GM04504 (cell line): ENCODE measurements at places on chromosomes 13 and 19.

DNA sequence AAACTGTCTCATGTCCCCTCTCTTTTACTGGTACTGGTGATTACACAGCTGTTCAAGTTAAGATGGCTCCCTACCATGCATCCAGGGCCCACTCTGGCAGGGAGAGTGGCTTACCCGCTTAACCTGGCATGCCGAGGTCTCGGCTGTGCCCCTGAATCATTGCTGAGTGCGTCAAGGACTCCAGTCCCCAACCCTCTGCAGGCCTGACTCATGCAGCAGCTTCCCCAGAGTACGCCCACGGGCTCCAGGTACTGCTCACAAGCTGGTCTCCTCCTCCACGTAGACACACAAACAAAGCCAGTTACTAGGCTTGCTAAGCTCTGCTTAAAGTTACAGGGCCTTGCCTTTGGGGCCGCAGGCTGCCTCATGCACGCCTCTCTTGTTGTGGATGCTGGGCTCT lies 447.4 kb downstream of the COG6 start:
- no peak for DNase-seq

GRCh38 chr13:51957377-51958216 lies 53.7 kb downstream of the ATP7B start:
- DNase-seq: no peak

- DNase-seq: no peak
Observed at GRCh38 chr19:28027116-28027515, 1185.8 kb downstream of the UQCRFS1 start.

DNA sequence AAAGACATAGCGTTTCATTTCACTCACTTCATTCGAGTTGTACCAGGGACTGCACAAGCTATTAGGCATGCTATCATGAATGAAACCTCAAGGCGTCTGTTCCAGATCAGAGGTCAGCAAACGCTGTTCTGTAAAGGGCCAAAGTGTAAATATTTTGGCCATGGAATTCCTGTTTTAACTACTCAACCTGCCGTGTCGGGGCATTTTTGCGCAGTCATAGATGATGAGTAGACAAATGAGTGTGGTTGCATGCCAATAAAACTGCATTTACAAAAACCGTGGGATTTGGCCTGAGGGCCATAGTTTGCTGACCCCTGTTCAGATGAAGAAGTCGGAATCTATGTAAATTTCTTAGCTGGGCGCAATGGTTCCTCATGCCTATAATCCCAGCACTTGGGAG lies 6.5 kb downstream of the INSR start:
- DNase-seq: no peak

DNA sequence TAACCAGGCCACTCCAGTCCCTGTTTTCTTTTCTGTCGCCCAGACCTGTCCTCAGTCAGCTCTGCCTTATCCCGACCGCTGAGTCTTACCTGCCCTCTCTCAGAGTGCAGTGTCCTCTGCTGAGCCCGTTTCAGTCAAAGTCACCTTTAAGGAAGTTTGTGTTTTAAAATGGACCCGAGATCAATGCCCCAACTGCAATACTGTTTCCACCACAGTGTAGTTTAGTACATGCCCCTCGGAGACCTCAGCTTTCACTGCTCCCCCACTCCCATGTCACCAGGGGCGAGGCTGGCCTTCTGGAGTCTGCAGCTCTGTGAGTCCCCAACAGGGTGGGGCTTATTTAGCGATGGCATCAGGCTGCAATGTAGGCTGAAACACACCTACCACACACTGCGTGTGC lies 248.4 kb upstream of the TSHZ3 start:
- DNase-seq: no peak

DNA sequence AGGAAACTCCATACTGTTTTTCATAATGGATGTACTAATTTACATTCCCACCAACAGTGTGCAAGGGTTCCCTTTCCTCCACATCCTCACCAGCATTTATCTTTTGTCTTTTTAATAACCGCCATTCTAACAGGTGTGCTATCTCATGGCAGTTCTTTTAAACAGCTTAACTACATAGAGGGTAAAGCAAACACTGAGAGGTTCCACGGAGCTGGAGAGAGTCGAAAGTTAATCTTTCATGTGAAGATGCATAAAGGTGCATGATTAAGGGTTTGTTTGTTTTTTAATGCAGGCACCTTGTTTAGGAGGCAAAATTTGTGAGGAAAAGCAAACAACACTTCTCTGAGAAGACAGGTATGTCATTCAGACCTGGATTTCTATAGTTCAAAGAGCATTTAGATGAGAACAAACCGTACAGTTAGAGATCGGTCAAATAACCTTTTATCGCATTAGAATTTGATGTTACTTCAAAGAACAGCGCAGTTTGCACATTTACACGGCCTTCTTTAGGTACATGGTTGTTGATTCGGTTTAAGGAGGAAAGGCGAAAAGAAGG lies 193.9 kb downstream of the RBM26 start:
- DNase-seq: no peak

- DNase-seq: no peak
Observed at GRCh38 chr19:9324584-9324962, 594 bp downstream of the ZNF559 start.

DNA sequence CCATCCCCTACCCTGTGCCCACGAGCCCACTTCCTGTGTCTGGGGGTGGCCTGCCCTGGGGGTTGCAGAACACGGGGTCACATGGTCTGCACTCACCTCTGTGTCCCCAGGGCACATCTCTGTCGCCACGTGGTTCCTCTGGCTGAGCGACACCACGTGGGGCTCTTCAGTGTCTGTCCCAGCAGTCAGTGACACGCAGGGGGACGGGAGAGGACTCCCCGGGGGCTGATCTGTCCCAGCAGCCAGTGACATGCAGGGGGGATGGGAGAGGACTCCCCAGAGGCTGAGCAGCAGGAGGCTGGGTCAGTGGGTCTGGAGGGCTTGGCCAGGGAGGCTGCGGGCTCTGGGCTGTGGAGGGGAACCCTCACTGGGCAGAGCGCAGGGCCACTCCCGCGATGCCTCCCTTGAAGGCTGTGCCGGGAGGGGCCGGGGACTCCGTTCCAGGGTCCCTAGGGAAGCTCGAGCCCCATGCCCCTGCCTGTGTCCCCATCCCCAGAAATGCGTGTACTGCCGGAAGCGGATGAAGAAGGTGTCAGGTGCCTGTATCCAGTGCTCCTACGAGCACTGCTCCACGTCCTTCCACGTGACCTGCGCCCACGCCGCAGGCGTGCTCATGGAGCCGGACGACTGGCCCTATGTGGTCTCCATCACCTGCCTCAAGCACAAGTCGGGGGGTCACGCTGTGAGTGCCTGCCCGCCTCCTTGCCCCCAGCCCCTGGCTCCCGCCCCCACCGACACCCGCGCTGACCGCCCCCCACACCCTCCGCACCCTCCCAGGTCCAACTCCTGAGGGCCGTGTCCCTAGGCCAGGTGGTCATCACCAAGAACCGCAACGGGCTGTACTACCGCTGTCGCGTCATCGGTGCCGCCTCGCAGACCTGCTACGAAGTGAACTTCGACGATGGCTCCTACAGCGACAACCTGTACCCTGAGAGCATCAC lies 174.8 kb downstream of the KDM4B start:
- DNase-seq: no peak

DNA sequence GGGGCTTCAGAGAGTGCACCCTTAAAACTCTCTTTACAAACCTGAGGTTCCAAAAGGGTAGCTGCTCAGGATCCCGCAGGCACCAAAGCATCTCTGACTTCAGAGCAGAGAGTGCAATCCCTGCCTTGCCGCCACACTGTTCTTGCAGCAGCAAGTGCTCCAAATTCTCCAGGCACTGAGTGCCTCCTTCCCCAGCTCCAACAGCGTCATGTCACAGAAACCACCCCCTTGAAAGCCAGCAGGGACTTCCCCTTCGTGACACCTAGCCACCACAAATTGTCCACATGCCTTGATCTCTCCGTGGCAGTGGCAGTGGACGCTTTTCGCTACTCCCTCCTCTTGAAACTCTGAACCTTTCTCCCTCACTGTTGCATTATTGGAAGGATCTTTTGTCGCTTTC lies 39.9 kb downstream of the MBNL2 start:
- DNase-seq: no peak

DNA sequence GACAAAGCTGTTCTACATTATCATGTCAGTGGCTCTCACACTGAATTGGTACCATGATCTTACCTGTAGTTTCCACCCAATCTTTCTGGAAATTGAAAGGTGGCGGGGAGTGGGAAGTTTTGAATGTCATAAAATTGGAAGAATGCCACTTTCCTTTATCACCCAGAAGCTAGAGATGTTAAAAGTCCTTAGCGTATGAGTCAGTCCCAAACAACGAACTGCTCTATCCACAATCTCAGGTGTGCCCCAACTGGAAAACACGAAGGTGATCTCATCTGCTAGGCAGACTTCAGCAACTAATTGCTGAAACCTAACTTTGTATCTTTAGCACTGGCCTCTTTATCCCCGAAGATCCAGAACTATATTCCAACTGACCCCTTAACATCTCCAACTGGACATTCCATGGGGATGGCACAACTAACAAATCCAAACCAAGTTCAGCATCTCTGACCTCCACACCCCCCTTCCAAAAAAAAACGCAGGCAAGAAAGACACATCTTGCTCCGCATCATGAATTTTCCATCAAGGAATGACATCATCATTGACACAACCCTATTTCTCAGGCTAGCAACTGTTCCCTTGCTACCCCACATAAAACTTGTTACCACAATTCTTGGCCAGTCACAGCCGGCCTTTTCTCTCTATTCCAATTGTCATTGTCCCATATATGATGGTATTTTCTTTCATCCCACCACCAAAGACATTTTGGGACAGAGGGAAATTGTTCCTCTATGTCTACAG lies 175.4 kb downstream of the KLF12 start:
- no peak for DNase-seq

- DNase-seq: no peak
Observed at GRCh38 chr19:34096020-34096915, 76.0 kb upstream of the LSM14A start.

DNA sequence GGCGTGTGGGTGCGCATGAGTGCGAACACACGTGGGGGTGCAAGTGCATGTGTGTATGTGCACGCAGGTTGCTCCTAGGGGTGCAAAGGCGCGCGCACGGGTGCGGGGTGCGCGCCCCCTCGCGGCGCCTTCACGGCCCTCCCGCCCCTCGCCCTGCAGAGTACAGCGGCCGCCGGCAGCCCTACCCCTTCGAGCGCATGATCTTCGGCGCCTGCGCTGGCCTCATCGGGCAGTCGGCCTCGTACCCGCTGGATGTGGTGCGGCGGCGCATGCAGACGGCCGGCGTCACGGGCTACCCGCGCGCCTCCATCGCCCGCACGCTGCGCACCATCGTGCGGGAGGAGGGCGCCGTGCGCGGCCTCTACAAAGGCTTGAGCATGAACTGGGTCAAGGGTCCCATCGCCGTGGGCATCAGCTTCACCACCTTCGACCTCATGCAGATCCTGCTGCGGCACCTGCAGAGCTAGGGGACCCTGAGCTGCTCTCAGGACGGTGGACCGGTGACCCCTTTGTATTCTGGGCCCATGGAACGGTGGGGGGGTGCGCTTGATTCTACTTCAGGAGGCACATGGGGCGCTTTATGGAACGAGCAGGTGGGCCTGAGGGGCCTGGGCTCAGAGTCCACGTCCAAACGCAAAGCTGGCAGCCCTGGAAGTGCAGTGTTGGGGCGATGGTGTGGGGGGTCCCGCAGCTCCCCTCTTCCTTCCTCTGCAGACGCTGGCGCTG lies 27.7 kb downstream of the TMEM161A start:
- DNase-seq: no peak

- DNase-seq: peak; percentile 17
Observed at GRCh38 chr19:3818466-3818865, 32.3 kb upstream of the MATK start.

GRCh38 chr13:58048670-58049069 lies 417.1 kb downstream of the PCDH17 start:
- DNase-seq: no peak

GRCh38 chr13:53499576-53500133 lies 471.0 kb downstream of the OLFM4 start:
- no peak for DNase-seq

DNA sequence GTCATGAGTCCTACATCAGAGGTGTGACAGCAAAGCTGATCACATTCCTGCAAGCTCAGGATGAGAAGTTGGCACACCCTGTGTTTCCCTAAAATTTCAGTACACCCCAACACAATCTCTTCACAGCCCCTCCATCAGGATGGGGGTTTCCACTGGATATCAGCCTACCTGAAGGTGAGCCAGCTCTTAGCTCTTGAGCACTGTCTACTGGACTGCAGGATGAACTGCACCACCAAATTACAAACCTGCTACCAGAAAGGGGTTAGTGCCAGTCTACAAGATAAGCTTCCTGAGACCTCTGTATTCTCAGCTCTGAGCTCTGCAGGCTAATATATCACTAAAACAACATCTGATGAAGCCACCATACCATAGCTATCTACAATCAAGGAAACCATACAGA lies 1616.2 kb upstream of the SPRY2 start:
- no peak for DNase-seq

DNA sequence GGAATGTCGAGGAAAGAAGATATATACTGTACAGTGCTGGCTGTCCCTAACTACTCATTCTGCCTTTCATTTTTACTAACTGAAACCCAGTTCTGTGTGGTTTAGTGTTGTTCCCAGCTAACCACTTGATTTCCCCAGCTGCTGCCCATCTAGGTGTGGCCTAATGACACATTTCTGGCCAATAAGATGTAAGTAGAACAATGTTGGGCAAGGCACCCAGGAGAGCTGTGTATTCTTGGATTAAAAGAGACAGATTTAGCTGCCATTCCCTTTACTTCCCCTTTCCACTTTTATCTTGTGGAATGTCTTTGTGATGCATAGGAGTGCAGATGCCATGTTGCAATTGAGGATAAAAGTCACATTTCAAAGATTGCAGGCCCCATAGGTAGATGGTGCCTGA lies 28.3 kb upstream of the PCDH9 start:
- no peak for DNase-seq
